ENCODE measurements at places on chromosomes 4 and X. TPM values are rescaled to one million over a fixed set of nuclear protein-coding genes. Genes with fewer than 3 reads are reported as not detected.

PNMA5 gene
- not detected for total RNA-seq

- DNase-seq, result no peak
Measured at GRCh38 chr4:52825460-52826090, 36.5 kb upstream of the RASL11B start.

DNA sequence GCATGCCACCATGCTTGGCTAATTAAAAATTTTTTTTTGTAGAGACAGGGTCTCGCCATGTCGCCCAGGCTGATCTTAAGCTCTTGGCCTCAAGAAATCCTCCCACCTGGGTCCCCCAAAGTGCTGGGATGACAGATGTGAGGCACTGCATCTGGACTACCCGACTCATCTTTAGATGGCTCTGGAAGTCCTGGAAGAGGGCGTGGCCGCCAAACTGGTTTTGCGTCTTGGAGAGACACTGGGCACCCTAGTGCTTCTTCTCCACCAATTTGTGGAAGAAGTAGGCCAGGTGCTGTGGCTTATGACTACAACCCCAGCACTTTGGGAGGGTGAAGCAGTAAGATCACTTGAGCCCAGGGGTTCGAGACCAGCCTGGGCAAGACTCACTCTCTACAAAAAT, 47.6 kb downstream of the HOPX start:
- DNase-seq, result no peak

DNA sequence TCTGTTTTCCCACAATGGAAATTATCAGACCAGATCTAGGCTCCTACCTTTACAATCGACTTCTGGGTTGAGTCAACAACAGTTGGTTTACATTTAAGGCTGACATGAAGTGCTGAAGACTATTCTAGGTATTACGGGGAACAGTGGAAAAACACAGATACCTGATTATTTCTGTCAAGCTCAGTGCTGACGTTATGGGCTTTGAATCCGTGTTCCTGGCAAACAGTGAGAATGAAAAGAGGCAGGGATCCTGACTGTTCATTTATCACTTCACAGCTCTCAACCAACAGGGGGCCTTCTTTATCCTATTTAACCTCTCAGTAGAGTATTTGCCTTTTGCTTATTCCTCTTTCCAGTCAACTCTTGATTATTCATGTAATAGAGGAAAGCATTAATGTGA, 43.1 kb downstream of the TMEM164 start:
- DNase-seq, result no peak

All from kidney (tissue), 22 donors.